ENCODE measurements at places on chromosomes 13 and 19. TPM values are rescaled to one million over a fixed set of nuclear protein-coding genes. Genes with fewer than 3 reads are reported as not detected.

GRCh38 chr13:94849254-94849653, 136.9 kb upstream of the SOX21 start:
- no peak for DNase-seq

DNA sequence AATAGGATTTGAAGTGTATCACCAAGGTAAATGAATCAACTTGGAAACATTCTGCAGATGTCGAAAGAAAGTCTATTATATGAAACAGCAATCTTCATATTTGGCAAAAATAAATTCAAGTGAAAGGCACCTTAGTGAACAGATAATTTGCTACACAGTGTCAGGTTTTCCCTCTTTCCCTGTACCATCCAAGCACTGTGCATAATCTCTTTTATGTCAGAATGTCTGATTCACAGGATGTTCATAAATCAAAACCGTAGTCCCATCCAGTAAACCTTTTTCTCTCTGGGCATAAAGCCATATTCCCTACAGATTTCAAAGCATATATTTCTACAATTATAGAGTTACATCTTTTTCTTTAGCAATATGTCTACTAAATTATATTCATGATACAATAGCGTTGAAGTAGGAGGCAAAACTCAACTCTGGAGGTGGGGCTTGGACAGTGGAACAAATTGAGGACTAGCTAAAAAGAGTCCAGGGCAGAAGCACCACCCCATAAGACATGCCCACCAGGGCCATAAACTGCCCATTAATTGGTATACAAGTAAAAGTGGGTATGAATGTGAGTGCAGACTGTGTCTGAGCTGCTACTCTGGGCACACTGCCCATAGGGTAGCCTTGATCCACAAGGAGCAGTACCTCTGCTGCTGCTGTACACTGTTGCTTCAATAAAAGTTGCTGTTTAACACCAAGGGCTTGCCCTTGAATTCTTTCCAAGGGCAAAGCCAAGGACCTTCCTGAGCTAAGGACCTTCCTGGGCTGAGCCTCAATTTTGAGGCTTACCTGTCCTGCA, 72.1 kb upstream of the MYCBP2 start:
- no peak for DNase-seq

TTYH1 gene
- not detected for total RNA-seq

DNA sequence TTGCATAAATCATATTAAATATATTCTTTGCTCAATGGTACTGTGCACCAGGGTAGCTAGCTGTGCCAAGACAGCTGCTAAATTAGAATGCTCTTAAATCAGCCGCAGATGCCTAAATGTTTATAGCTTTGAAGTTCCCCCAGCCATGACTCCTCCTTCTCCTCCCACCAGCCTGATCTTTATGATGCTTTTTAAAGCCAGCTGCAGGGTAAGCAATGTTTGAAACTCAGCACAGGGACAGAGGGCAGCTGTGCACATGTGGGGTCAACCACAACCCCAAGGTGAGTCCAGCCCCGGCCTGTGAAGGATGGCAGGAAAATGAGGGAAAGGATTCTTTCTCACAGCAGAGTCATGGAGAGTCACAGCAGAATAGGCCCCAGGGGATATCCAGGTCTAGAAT, 635.7 kb downstream of the UQCRFS1 start:
- DNase-seq = no peak

DNA sequence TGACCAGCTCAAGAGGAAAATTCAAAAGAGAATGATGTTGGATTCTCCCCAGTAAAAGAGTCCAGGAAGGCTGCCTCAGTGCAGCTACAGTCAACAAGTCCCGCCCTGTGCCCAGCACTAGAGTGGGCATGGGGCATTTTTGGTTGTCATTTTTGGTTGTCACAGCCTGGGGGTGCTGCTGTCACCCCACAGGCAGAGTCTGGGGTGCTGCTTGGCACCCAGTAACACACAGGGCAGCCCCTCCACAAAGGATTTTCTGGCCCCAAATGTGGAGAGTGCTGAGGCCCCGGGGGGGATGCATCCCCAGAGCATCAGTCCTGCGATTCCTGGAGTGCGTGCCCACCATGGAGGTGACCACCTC, 28.2 kb upstream of the TMEM255B start:
- DNase-seq = no peak

DNA sequence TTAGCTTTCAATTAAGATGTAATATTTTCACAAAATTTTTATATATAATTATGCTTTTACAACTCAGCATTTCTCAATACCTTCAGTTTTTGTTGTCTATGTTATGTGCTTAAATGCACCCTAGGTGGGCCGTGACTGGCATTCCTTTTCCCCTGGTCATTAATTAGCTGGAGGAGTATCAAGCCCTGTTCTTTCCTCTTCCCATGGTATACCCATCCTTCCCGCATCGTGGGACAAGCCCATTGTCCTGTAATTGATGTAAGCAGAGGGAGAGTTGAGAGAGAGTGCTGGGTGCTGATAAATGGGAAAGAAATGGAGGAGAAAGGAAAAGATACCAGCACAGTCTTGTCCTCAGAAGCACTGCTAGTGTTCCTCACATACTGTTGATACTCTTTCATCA, 591.7 kb downstream of the GPC6 start:
- no peak for DNase-seq

DNA sequence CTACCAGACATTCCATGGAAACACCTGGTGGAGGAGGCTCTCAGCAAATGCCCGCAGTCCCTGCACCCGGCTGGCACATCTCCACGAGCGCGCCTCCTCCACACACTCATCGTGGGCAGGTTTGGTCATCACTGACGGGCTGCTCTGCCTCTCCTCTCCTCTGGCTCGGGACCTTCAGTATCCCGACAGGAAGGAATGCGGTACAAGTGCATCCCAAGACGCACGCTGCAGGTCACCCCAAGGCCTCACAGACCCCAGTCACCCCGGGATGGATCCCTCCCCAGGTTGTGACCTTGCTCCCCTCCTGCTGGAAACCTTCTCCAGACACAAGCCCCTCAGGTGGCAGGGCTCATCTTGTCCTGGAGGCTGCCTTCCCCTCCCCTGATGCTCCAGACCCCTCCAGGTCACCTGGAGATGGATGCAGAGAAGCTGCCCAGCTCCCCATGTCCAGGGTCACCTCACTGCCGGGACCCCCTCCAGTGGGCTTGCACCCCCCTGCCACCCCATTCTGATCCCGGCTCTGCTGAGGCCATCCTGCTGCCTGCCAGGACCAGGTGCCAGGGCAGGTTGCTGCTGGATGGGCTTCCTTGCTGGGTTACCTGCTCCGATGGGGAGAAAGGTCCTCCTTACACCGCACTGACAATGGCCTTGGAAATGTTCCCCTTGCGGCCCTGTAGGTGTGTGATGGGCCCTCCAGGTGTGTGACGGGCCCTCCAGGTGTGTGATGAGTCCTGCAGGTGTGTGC, 29.9 kb downstream of the C13orf46 start:
- DNase-seq = no peak

- peak; percentile 69 for DNase-seq
These were observed 5.0 kb downstream of the FFAR1 start for GRCh38 chr19:35352448-35353304.

- DNase-seq = no peak
These were observed 123.1 kb downstream of the CDK8 start for GRCh38 chr13:26377038-26377437.

DNA sequence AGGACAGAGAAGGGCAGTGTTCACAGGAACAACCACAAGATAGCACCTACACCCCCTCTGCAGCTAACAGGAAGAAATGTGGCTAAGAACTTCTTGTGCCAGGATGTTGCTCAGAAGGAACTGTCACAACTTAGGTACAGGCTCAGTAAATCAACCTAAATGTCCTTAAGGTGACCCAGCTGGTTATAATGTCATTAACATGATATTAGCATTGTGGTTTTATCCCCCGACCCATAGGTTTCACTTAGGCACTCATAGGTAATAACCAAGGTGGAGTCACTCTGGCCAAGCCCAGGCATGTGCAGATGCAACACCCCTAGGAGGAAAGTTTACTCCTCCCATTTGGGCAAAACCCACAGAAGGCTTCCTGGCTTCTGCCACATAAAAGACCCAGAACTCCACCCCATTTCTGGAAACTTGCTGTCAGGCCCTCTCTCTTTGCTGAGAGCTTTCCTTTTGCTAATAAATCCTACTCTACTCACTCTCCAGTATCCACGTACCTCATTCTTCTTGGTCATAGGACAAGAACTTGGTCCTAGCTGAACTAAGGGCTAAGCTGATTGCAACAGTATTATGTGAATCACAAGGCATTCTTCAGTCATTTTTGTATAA, 951.3 kb downstream of the SLITRK5 start:
- no peak for DNase-seq

DNA sequence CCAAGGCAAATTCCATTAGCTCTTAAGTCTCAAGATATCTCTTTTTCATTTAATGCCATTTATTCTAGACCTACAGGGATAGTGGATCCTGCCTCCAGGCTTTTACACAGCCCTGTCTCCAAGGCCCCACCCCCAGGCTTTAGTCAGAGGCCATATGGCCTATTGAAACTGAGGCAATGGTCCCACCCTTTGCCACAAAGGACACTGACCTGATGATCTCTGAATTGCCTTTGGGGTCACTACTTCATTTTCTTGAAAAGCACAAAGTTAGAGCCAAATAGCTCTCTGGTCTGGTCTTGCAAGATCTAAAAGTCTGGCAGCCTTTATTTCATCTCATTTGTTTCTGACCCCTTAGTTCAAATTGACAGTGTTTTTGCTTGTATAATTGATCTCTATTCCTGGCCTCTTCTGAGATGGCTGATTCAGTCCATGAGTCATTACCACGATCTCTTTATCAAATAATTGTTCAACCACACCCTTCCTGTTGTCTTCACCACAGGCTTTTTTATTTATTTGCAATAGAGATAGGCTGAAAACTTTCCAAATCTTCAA, 209.8 kb downstream of the FGF14 start:
- DNase-seq = no peak
